ENCODE measurements at places on chromosomes 4 and X.

DNA sequence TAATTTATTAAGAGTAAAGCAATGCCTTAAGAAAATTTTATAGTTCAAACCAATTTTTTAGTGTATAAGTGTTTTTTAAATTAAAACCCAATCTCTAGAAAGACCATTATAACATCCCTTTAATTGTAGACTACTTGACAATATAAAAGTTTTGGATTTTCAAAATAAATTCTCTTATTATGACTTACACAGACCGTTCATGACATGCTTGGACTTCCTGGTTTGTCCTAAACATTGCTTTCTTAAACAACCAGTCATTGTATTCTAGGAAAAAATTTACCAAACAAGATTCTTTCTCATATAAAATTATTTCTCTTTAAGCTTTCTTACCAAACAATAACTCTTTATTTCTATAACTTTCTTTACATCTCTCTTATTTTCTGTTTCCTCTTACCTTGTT, 49.0 kb upstream of the CXorf51A start:
- no peaks in the 10 kb centered on the region for H3K36me3 ChIP-seq
- no peaks in the 10 kb centered on the region for H3K27me3 ChIP-seq
- no peaks in the 10 kb centered on the region for H3K4me1 ChIP-seq
- no peak overlapping the region for H3K27ac ChIP-seq
- no peak overlapping the region for H3K4me3 ChIP-seq

DNA sequence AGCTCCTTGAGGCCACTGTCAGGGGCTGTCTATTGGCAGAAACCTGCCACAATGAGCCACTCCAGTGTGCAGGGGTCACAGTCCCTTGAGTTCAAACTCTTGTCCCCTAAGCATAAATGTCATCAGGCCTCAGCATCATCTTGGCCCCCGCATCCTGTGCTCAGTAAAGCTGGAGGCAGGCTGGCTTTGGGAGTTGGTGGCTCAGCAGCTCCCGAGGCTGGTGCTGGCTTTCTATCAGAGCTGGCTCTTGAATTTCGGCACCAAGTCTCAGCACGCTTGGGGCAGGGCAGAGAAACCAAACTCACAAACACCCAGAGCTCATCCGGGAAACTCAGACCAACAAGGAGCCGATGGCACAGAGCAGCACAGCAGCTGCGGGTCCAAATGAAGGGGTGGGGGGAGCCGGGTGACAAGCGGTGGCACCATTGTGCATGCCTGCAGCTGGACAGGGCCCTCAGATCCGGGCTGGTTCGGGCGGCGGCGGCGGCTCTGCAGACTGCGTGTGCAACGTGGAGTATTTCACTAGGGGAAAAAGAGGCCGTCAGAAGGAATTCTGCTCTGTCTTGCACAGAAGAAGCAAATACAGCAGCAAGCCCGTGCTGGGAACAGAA, 75.5 kb downstream of the MTMR1 start:
- H3K4me1 ChIP-seq = no peaks in the 10 kb centered on the region
- no peaks in the 10 kb centered on the region for H3K27me3 ChIP-seq
- no peak overlapping the region for H3K27ac ChIP-seq
- no peaks in the 10 kb centered on the region for H3K36me3 ChIP-seq
- no peak for DNase-seq

GRCh38 chr4:148842843-148843242, 400.6 kb upstream of the NR3C2 start:
- no peak overlapping the region for H3K4me3 ChIP-seq
- no peaks in the 10 kb centered on the region for H3K27me3 ChIP-seq
- H3K4me1 ChIP-seq = no peaks in the 10 kb centered on the region
- no peaks in the 10 kb centered on the region for H3K36me3 ChIP-seq
- no peak overlapping the region for H3K27ac ChIP-seq

DNA sequence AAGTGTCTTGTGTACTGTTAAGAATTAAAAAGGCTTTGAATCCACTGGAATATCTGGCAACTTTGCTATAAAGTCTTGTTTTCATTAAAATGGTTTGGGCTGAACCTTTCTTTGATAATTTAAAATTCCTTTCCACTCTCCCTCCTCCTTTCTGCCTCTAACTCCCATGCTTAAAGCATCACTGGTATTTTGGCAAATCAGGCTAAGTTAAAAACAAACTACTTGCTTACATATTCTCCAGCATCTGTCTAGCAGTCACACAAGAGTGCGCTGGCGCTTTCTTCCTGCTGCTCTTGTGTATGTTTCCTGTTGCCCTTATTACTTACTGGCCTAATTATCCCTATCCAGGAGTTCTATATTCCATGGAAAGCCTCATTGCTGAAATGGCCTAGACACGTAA, 136.6 kb downstream of the VEGFC start:
- H3K4me1 ChIP-seq = no peaks in the 10 kb centered on the region
- H3K4me3 ChIP-seq = no peak overlapping the region
- no peak for DNase-seq
- no peak overlapping the region for H3K27ac ChIP-seq

- H3K27me3 ChIP-seq = no peaks in the 10 kb centered on the region
- H3K27ac ChIP-seq = no peak overlapping the region
- no peaks in the 10 kb centered on the region for H3K36me3 ChIP-seq
- DNase-seq = no peak
- no peak overlapping the region for H3K4me3 ChIP-seq
These were observed 25.2 kb downstream of the NYX start for GRCh38 chrX:41472231-41472815.

DNA sequence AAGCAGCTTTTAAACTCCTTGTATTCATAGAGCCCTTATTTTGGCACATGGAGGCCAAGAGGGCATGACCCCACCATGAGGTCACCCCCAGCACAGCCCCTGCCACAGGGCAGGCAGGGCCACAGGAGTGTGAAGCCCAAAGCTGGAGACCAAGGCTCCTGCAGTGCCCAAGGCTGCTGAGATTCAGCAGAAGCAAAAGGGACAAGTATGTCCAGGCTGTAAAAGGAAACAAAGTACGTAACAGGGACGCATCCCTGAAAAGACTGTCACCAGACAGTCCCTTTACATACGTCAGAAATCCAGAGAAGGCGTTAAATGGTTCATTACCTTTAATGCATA, 18.9 kb downstream of the GAK start:
- no peak overlapping the region for H3K27ac ChIP-seq
- H3K4me1 ChIP-seq = peaks cover 4% of the 10 kb centered on the region
- no peaks in the 10 kb centered on the region for H3K27me3 ChIP-seq
- H3K4me3 ChIP-seq = no peak overlapping the region
- DNase-seq = no peak

DNA sequence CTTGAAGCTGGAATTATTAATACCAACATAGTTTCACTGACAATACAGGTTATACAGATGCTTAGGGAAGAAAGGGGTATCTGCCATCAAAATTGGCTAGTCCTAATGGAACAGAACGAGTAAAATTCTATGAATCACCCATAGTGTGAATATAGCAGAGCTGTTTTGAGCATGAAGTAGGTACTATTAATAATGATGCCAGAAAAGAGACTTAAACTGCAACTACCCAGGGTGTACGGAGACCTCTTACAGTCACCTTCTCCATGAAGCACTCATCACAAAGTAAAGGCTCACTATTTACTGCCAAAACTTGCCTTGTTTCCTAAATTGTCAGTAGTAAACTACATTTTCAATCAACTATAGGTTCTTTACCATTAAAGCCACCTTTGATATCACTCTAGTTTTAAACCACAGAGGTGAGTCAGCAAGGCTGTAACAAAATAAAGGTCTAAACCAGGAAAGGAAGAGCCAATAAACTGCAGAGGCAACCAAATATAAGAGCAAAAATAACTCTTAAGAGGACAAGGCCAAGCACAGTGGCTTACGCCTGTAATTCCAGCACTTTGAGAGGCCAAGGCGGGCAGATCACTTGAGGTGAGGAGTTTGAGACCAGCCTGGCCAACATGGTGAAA, 114.4 kb downstream of the FRYL start:
- no peak for DNase-seq
- H3K36me3 ChIP-seq = no peaks in the 10 kb centered on the region
- no peak overlapping the region for H3K4me3 ChIP-seq
- H3K4me1 ChIP-seq = no peaks in the 10 kb centered on the region

DNA sequence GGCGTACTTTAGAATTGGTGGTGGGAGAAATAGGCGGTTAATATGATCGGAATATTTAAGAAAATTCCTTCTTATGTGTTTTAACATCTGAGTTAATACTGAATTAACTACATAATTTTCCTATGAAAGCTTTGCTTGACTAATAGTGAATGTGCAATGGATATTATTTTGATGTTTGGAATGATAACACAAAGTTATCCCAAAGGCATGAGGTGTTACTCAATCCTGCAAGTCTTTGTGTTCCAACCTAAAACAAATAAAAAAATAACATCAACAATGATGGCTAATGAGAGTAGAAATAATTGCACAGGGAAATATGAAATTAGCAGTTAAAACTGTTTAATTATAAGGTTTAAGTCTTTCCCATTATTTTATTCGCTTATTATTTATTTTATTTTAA, 183.6 kb upstream of the ARSJ start:
- DNase-seq = no peak
- H3K36me3 ChIP-seq = no peaks in the 10 kb centered on the region
- H3K4me3 ChIP-seq = no peak overlapping the region
- no peak overlapping the region for H3K27ac ChIP-seq
- H3K4me1 ChIP-seq = no peaks in the 10 kb centered on the region

DNA sequence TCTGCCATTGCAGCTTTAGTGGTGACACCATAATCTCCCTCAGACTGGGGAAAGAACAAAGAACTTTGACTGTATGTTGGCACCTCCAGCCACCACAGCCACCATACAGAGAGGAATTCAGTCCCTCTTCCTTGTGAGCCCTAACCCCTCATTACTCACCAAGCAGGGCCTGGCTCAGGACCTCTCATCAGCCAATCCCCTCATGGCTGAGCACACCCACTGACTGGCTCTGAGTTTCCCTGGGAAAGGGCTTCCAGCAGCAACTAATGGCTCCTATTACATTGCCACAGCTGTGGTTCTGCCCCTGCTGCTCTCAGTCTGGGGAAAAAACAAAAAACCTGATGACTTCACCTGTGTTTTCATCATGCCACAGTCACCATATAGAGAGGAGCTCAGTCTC, 1482.6 kb downstream of the FAM133A start:
- H3K27me3 ChIP-seq = no peaks in the 10 kb centered on the region
- H3K4me3 ChIP-seq = no peak overlapping the region
- no peak overlapping the region for H3K27ac ChIP-seq
- H3K36me3 ChIP-seq = no peaks in the 10 kb centered on the region

GRCh38 chrX:19807414-19807813, 80.0 kb downstream of the SH3KBP1 start:
- H3K27ac ChIP-seq = no peak overlapping the region
- no peak for DNase-seq
- no peaks in the 10 kb centered on the region for H3K4me1 ChIP-seq
- H3K36me3 ChIP-seq = no peaks in the 10 kb centered on the region
- H3K27me3 ChIP-seq = no peaks in the 10 kb centered on the region

- no peaks in the 10 kb centered on the region for H3K27me3 ChIP-seq
- H3K27ac ChIP-seq = no peak overlapping the region
- H3K36me3 ChIP-seq = no peaks in the 10 kb centered on the region
These were observed 113.4 kb downstream of the PJA1 start for GRCh38 chrX:69051901-69052300.

GRCh38 chr4:81698538-81699296, 227.0 kb upstream of the RASGEF1B start:
- no peaks in the 10 kb centered on the region for H3K27me3 ChIP-seq
- no peak for DNase-seq
- no peaks in the 10 kb centered on the region for H3K36me3 ChIP-seq
- H3K27ac ChIP-seq = no peak overlapping the region

- H3K36me3 ChIP-seq = no peaks in the 10 kb centered on the region
- no peak overlapping the region for H3K27ac ChIP-seq
- no peak for DNase-seq
- no peaks in the 10 kb centered on the region for H3K4me1 ChIP-seq
- no peak overlapping the region for H3K4me3 ChIP-seq
These were observed 3.7 kb downstream of the LIMCH1 start for GRCh38 chr4:41541687-41542094.

GRCh38 chrX:3811331-3812311, 98.2 kb upstream of the PRKX start:
- H3K27me3 ChIP-seq = no peaks in the 10 kb centered on the region
- H3K4me3 ChIP-seq = no peak overlapping the region
- H3K4me1 ChIP-seq = peaks cover 2% of the 10 kb centered on the region
- H3K27ac ChIP-seq = no peak overlapping the region
- DNase-seq = no peak
- no peaks in the 10 kb centered on the region for H3K36me3 ChIP-seq

- H3K4me1 ChIP-seq = peaks cover 3% of the 10 kb centered on the region
- no peak overlapping the region for H3K4me3 ChIP-seq
- H3K27ac ChIP-seq = no peak overlapping the region
- no peaks in the 10 kb centered on the region for H3K27me3 ChIP-seq
- DNase-seq = no peak
These were observed 117.8 kb downstream of the UCHL1 start for GRCh38 chr4:41374490-41374889.

DNA sequence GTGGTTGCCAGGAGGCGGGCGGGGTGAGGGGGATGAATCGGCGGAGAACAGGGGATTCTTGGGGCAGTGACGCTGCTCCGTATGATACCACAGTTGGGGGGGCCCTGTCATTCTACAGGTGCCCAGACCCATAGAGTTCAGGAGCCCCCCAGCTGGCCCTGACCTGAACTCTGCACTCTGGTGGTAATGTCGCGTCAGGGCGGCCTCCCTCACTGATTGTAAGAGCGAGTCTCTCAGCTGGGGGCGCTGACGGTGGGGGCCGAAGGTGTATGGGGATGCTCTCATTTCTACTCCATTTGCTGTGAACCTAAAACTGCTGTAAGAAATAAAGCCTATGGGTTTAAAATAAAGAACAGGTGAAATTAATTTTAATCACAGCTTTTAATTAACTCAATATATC, 91.8 kb upstream of the PSAPL1 start:
- H3K27ac ChIP-seq = no peak overlapping the region
- no peak overlapping the region for H3K4me3 ChIP-seq
- no peaks in the 10 kb centered on the region for H3K36me3 ChIP-seq

- H3K27me3 ChIP-seq = no peaks in the 10 kb centered on the region
- no peak overlapping the region for H3K27ac ChIP-seq
- H3K4me1 ChIP-seq = peaks cover 9% of the 10 kb centered on the region
- no peak overlapping the region for H3K4me3 ChIP-seq
- DNase-seq = no peak
These were observed 1.4 kb upstream of the SLC34A2 start for GRCh38 chr4:25654031-25654970.

GRCh38 chr4:93996895-93997294, 168.3 kb downstream of the ATOH1 start:
- H3K27ac ChIP-seq = no peak overlapping the region
- no peaks in the 10 kb centered on the region for H3K36me3 ChIP-seq
- H3K4me3 ChIP-seq = no peak overlapping the region
- H3K27me3 ChIP-seq = no peaks in the 10 kb centered on the region
- no peak for DNase-seq

- H3K27me3 ChIP-seq = no peaks in the 10 kb centered on the region
- no peaks in the 10 kb centered on the region for H3K4me1 ChIP-seq
- no peak overlapping the region for H3K4me3 ChIP-seq
- H3K27ac ChIP-seq = no peak overlapping the region
These were observed 458.0 kb upstream of the CXorf51B start for GRCh38 chrX:146351620-146352019.

Data from liver (tissue), 10 donors.